Stimulated activated CD4-positive, alpha-beta T cell treated with anti-CD3 and anti-CD28 coated beads, Interleukin-15, amount 100 ng/mL, for 48 hours (primary cell): ENCODE measurements at places on chromosomes 11 and 22.

- DNase-seq: no peak
Measured at GRCh38 chr11:17722000-17722643, 2.8 kb downstream of the MYOD1 start.

DNA sequence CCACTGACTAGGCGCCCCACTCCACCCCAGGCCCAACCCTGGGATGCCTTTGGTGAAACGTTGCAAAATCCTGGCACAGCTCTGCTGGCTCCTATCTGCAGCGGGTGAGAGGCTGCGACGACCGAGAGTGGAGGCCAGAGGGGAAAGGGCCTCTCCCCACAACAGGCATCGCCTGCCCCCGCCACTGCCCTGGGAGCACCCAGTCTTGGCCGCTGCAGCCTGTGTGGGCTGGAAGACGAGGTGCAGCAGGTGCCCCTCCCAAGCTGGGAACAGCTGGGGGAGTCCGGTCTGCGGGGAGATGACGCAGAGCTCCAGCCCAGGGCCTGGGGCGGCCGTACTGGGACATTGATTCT, 4.2 kb upstream of the PIM3 start:
- DNase-seq: no peak

DNA sequence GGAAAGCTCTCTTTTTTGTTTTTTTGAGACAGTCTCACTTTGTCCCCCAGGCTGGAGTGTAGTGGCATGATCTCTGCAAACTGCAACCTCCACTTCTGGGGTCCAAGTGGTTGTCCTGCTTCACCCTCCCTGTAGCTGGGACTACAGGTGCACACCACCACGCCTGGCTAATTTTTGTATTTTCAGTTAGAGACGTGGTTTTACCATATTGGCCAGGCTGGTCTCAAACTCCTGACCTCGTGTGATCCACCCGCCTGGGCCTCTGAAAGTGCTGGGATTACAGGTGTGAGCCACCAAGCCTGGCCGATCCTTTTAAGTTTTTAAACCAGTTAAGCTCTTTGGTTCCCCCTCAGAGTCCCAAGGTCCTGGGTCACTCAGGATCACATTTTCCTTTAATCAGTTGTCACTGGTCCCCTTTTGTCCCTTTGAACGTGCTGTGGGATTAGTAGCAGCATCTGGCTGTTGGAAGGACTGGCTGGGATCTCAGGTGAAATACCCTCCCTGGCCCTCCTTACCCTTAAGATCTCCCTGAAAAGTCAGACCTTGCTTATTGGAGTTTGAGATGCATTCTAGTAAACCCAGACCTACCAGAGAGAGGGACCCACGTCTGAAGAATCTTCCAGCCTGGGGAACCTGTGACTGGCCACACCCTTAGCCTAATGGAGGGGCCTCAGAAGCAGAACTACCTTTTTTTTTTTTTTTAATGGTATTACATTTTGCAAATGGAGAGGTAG, 8.1 kb downstream of the MALAT1 start:
- DNase-seq: no peak

GRCh38 chr22:36369922-36370791, 17.6 kb downstream of the MYH9 start:
- no peak for DNase-seq
